ENCODE measurements at places on chromosomes 7 and 10. TPM values are rescaled to one million over a fixed set of nuclear protein-coding genes. Genes with fewer than 3 reads are reported as not detected.

DNA sequence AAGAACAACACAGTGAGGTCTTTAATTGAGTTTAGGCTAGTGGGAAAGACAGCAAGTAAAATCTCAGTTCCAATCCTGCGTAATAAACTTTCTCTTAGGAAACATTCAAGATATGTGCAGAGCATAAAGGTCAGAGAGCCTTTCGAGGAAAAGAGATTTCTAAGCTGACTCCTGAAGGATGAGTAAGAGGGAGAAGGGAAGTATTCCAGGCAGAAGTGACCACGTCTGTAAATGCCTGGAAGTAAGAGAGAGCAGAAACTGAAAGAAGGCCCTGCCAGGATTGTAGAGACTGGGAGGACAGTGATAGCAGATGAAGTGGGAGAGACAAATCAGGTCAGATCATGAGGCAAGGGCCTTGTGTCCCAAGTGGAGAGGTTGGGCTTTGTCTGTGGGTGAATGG lies 41.8 kb downstream of the PNLIPRP3 start:
- peak; percentile 34 for DNase-seq

DNA sequence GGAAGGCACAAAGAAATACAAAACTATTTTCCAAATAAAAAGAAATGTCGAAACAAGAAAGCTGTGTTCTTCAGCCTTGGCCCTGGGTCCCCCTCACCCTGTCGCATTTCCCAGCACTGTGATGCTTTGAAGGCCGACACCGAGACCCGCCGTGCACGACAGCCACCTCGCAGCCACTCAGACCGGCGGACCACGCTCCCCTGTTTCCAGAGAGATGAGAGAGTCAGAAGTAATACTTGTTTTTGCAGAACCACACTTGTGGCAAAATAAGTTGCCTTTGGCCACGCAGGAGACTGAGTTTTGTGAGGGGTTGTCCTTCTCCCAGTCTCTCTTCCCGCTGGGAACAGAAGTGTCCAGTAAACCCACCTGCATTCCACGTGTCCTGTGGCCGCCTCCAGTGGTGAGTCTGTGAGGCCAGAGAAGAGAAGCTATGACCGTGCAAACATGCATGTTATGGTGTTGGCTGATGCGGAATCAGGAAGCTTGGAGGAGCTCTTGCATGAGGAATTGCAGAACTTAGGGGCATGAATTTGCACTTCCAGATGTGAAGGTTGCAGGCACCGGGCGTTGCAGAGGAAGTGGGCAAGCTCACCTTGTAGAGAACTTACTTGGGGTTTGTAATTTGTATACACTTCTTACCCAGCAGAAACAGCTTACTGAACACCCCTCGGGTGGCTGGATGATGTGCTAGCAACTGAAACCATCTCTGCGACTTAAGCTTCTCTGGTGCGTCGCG lies 194.5 kb downstream of the EBF3 start:
- DNase-seq = no peak

DNA sequence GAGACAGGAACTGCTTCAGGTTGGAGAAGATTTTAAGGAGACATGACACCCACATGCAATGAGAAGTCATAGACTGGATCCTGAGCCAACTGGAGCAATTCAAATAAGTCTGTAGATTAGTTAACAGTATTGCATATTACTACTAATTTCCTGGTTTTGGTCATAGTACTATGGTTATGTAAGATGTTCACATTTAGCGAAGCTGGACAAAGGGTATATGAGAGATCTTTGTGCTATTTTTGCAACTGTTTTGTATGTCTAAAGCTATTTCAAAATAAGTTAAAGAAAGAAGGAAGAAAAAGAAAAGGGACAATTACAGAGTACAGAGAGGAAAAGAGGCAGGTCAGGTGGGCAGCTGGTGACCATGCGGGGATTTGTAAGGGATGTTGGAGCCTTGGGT lies 116.5 kb upstream of the SVIL start:
- no peak for DNase-seq

Gene PNLIP
- 0.18 TPM for total RNA-seq

DNA sequence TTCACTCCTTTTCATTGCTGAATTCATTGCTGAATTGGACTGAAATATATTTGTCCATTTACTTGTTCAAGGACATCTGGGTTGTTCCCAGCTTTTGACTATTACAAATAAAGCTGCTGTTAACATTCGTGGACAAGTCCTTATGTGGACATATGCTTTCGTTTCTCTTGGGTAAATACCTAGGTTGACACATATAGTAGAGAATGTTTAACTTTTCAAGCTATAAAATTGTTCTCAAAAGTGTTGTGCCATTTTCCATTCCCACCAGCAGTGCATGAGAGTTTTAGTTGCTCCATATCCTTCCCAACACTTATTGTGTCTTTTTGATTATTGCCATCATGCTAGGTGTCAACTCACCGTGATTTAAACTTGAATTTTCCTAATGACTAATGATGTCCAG lies 17.5 kb upstream of the CPVL start:
- DNase-seq = no peak

- DNase-seq = peak; percentile 56
Measured at GRCh38 chr7:49783446-49783845, 10.0 kb downstream of the VWC2 start.

Gene CFAP43
- 0.27 TPM for total RNA-seq

Gene SPDYE16
- total RNA-seq = 0.22 TPM

Gene MYH16
- not detected for total RNA-seq

Gene ELMO1
- 23.8 TPM for total RNA-seq

DNA sequence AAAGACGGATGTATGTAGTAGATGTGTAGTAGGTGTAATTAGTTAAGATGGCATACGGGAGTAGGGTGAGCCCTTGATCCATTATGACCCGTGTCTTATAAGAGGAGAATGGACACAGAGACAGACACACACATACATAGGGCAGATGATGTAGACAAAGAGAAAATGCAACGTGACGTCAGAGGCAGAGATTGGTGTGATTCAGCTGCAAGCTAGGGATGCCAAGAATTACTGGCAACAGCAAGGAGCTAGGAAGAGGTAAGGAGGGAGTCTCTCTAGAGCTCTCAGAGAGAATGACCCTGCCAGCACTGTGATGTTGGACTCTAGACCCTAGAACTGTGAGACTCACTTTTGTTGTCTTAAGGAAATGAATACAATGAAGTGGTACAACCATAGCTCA lies 247.0 kb upstream of the HABP2 start:
- peak; percentile 76 for DNase-seq

DNA sequence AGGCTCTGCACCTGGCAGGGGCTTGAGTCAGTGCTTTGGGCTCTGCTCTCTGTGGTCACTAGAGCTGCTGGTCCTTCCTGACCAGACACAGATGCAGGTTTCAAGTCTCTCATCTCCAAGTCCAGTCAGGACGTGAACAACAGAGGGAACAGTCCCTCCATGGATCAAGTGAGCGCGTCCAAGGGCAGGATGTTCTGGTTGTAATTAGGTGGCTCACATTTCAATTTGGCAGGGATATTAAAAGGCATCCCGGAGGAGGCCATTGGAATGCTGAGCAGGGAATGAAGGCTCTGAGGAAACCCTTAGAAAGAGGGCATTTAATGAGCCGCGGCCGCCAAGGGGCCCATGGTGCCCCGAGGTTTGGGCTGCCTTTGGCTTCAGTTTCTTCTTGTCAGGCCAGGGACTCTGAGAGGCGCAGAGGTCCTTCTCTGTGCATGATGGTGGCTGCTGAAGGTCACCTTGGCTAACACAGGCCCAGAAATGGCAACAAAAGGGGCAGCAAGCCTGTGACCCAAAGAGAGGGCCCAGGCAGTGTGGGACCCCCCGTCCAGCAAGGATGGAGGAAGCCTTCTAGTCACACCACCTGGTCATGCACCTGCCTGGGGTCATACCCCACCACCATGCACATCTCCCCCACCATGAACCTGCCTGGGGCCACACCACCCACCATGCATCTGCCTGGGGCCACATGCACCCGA lies 30.7 kb upstream of the INPP5A start:
- peak; percentile 91 for DNase-seq

- DNase-seq = no peak
Measured at GRCh38 chr7:81600608-81601007, 169.2 kb downstream of the HGF start.

DNA sequence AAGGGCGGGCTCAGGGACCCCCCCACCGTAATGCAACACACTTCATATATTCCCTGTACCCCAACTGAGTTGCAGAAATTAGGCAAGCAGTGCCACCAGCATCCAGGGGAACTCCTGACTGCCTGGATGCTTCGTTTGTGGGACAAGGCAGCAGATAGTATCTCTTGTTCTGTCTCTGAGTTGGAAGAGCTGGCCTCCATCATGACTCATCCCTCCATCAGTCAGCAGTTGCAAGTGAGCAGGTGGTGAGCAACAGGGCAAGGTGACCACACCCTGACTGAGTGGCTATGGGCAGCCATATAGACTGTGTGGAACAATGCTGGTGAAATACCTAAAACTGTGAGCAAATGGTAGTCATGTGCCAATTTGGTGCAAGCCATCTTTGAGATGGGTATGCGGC lies 22.8 kb upstream of the ADAMTS14 start:
- DNase-seq = no peak

DNA sequence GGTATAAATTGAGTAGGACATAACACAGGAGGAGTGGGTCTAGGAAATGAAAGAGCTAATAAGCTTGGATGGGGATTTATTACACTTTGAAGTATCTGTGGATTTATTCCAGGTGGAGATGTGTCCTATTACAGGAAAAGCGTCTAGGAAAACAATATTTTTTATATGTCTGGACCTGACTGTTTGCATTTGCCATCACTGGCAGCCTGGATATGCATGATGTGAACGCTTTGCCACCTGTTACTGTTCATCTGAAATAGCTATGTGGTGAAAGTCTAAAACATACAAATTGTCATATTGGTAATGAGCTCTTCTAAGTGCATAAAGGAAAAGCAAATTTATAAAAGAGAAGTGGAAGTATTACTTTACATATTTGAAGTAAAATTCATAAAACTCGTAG lies 31.6 kb upstream of the AGMO start:
- DNase-seq = peak; percentile 85

Gene TRIL
- total RNA-seq = 16.9 TPM

Gene MUC12
- 0.31 TPM for total RNA-seq

Gene INPP5F
- total RNA-seq = 17.7 TPM

Gene NOS3
- 4.9 TPM for total RNA-seq

GRCh38 chr10:27620430-27621397 lies 116.6 kb downstream of the RAB18 start:
- peak; percentile 98 for DNase-seq

All from muscle of leg (tissue), 16 donors.